Activated B cell treated with CpG ODN at 0.5 μM for 24 hours (primary cell): ENCODE measurements at places on chromosomes 12 and 14. TPM values are rescaled to one million over a fixed set of nuclear protein-coding genes. Genes with fewer than 3 reads are reported as not detected.

DNA sequence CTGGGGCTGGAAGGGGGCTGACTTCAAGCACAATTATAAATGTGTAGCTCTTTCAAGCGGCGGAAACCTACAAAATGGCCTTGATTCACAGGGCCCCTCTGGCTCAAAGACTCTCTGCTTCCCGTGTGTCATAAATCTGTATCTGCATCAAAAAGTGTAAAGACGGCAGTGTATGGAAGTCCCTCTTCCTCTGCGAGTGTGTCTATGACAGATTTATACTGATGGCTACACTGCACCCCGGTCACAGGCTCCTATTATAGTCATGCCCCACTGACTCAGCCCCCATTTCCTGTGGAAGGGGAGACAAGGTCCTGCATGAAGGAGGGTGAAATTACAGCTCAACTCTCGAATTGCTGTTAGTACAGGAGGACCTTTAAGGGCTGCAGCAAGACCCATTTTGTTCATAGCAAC, 68.6 kb downstream of the HMGA2 start:
- DNase-seq = no peak
- H3K27me3 ChIP-seq = peaks cover 10% of the 10 kb centered on the region
- H3K4me3 ChIP-seq = no peak overlapping the region
- H3K36me3 ChIP-seq = no peaks in the 10 kb centered on the region

DNA sequence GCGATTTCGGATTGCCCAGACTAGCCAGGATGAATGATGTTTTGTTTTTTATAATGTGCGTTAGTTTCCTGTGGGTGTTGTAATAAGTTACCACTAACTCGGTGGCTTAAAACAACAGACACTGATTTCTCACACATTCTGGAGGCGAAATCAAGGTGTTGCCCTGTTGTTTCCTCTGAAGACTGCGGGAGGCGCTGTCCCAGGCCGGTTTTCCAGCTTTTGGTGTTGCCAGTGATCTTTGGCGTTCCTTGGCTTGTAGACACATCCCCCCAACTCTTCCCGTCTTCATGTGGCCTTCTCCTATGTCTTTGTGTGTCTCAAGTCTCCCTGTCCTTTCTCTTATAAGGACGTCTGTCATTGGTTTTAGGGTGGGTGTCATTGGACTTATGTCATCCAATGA, 267.7 kb downstream of the AACS start:
- H3K27ac ChIP-seq = no peak overlapping the region
- no peak overlapping the region for H3K4me3 ChIP-seq
- H3K4me1 ChIP-seq = no peaks in the 10 kb centered on the region
- H3K36me3 ChIP-seq = no peaks in the 10 kb centered on the region
- DNase-seq = no peak

Gene KRT78
- not detected in 2 replicates for total RNA-seq

Gene COX8C
- total RNA-seq = not detected in 2 replicates

Gene LMO3
- total RNA-seq = not detected in 2 replicates

Gene TMEM106C
- 24.5 and 31.3 TPM in 2 replicates for total RNA-seq
